ENCODE measurements at places on chromosomes 2 and 18.

DNA sequence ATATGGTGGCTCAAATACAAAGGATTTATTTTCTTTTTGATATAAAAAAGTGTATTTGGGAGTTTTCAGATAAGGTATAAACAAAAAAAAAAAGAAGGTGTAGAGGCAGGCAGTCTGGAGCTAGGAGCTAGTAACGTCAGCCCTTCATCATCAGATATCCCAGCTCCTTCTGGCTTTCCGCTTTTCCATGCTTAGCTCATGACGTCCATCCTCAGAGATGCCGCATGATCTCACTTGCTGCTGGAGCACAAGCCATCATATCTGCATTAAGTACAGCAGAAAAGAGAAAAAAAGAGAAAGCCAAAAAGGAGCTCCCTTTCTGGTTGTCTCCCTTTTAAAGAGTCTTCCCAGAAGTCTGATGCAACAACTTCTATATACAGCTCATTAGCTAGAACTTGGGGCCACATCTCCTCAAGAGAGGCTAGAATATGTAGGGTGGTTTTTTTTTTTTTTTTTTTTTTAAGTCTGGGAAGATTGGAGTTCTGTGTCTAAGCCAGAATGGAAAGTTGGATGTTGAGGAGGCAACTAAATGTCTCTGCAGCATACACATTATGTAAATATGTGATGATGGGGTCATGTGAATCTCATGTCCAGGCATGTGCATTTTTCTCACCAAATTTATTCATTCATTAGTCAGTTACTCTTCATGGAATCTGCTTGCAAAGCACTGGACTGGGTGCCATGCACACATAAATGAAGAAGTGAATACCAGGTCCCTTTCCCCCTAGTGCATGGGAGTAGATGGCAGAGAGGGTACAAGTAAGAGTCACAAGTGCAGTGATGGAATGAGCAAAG, 52.3 kb downstream of the DDX1 start:
- no peak overlapping the region for H3K27ac ChIP-seq
- no peaks in the 10 kb centered on the region for H3K36me3 ChIP-seq
- no peak overlapping the region for H3K4me3 ChIP-seq
- H3K4me1 ChIP-seq: peaks cover 20% of the 10 kb centered on the region

DNA sequence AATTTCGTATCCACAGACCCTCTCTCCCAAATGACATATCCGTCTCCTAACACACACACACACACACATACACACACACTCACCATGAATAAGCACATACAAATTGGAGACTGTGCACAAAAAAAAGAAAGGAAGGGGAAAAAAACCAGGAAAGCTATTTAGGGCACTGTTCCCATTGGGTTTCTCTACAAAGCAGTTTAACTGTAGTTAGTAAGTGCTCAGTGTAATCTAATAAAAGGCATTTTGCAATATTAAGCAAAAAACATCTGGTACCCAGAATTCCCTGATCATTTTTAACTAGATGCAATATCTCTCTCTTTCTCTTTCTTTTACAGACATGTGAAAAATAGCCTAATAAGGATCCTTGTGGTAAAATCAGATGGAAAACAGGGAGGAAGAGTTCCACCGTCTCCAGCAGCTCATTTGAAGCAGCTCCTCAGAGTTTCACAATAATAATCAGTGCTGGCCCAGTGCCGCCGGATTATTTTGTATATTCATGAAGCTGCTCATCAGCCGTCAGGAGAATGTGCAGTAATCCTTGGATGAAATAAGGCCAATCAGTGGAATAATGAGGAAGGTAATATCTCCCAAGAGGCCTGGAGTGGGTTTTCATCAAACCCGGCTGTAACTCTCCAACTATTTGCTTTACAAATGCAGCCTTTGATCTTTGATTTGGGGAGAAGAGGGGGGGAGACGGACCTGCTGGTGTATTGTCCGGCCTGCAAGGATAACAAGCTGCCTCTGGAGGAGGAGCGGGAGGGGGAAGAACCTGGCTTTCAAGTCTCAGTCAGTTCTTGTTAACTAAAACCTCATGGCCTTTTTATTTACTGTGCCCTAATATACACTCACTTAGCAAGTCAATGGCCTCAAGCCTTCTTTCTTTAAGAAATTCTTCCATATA, 227.6 kb upstream of the SMIM21 start:
- no peak overlapping the region for H3K4me3 ChIP-seq
- no peaks in the 10 kb centered on the region for H3K36me3 ChIP-seq
- H3K4me1 ChIP-seq: no peaks in the 10 kb centered on the region
- H3K27me3 ChIP-seq: no peaks in the 10 kb centered on the region

DNA sequence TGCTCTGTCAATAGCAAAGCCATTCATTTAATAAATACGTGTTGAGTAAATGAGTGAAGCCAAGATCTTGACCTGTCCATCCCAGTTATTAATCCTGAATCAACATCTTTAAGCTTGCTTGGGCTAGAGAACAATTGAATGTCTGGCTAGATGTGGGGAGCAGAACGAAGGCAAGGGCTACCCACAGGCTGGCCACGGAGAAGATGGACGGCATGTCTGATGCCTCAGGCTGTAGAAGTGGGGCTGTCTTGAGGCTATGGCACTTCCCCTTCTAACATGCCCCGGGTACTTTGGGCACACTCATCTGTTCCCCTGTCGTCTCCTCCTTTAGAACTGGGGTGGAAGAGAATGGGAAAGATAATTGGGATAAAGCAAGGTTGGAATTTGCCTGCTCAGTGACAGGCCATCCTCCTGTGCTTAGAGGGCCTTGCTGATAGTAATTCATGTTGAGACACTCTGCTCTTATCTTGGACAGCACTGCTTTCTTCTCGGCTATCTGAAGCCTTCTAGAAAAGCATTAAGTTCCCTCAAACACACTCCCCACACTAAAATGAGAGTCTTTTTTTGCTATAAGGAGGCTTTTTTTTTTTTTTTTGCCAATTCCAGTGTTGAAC, 225.7 kb downstream of the MREG start:
- H3K27ac ChIP-seq: no peak overlapping the region
- peaks cover 8% of the 10 kb centered on the region for H3K4me1 ChIP-seq
- H3K36me3 ChIP-seq: no peaks in the 10 kb centered on the region
- no peak overlapping the region for H3K4me3 ChIP-seq

DNA sequence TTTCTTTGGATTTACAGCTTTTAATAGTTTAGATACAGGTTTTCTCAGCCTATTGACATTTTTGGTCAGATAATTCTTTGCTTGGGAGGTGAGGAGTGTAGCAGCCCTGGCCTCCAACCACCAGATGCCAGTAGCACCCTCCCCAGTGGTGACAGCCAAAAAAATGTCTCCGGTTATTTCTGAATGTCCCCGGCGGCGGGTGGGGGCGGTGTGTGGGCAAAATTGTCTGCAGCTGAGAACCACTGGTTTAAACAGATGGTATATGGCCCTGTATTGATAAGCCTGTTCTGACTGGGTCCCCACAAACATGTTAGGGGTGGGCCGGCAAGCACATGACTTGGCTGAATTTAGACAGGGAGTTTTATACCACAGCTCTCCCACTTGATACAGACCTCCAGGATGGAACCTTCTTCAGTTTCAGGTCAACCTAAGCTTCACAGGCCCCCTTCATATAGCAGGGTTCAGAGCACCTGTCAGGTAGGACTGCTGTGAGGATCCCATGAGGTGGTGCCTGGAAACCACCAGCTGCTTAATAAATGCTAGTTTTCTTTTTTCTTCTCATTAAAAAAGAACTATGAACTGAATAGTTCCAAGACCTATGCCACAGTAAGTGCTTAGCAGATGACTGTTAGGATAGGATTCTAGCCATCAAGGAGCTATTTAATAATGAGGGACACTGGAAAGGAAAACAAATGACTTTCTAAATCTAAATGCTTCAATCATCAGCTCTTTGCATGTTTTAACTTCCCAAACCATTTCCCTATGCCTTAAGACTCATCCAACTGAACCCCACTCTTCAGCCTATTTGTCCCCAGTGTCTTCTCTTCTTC, 18.1 kb downstream of the LPIN2 start:
- H3K27ac ChIP-seq: no peak overlapping the region
- no peaks in the 10 kb centered on the region for H3K4me1 ChIP-seq
- H3K36me3 ChIP-seq: no peaks in the 10 kb centered on the region

GRCh38 chr2:153320879-153321278, 157.7 kb downstream of the RPRM start:
- H3K4me3 ChIP-seq: no peak overlapping the region
- DNase-seq: no peak
- no peaks in the 10 kb centered on the region for H3K4me1 ChIP-seq
- H3K36me3 ChIP-seq: no peaks in the 10 kb centered on the region

GRCh38 chr18:58541146-58541788, 87.6 kb downstream of the ALPK2 start:
- H3K4me3 ChIP-seq: no peak overlapping the region
- DNase-seq: peak; percentile 64
- peaks cover 28% of the 10 kb centered on the region for H3K4me1 ChIP-seq
- H3K27ac ChIP-seq: peak overlapping the region; percentile 60
- H3K27me3 ChIP-seq: no peaks in the 10 kb centered on the region

GRCh38 chr2:29724282-29724681, 197.1 kb downstream of the ALK start:
- no peaks in the 10 kb centered on the region for H3K4me1 ChIP-seq
- no peak overlapping the region for H3K4me3 ChIP-seq
- no peak for DNase-seq
- H3K36me3 ChIP-seq: no peaks in the 10 kb centered on the region
- H3K27me3 ChIP-seq: peaks cover 2% of the 10 kb centered on the region

- DNase-seq: no peak
- no peaks in the 10 kb centered on the region for H3K36me3 ChIP-seq
- H3K27ac ChIP-seq: no peak overlapping the region
Observed at GRCh38 chr18:45962866-45963265, 4.3 kb downstream of the EPG5 start.

DNA sequence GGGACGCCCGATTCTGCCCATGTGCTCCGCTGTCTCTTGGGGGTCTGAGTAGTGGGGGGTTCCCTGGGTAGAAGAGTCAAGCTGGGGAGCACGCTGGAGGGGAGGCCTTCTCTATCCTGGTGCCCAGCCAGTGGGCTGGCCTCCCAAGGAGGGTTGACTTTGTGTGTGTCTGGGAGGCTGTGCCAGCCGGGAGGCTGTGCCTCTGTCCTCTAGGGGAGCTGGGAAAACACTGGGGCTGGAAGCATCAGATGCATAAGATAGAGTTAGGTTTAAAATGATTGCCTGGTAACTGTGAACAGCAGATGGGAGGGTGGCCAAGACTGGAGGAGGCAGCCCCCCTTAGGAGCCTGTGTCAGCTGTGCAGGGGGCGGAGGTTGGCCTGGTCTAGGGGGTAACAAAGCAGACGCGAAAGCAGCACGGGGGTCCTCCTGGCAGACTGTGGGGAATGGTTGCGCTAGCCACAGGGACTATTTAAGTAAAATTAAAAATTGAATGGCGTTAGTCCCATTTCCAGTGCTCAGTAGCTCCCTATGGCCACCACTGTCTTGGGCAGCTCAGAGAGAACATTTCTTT, 1.3 kb downstream of the ING5 start:
- H3K27me3 ChIP-seq: no peaks in the 10 kb centered on the region
- DNase-seq: no peak
- H3K36me3 ChIP-seq: peaks cover 21% of the 10 kb centered on the region
- H3K4me1 ChIP-seq: peaks cover 7% of the 10 kb centered on the region
- no peak overlapping the region for H3K27ac ChIP-seq
- H3K4me3 ChIP-seq: peak overlapping the region; percentile 96

- no peak overlapping the region for H3K27ac ChIP-seq
- DNase-seq: no peak
- H3K36me3 ChIP-seq: no peaks in the 10 kb centered on the region
- H3K27me3 ChIP-seq: no peaks in the 10 kb centered on the region
- no peaks in the 10 kb centered on the region for H3K4me1 ChIP-seq
Observed at GRCh38 chr18:59802031-59802430, 97.8 kb upstream of the PMAIP1 start.

GRCh38 chr2:181814057-181814491, 77.5 kb upstream of the ITPRID2 start:
- H3K27me3 ChIP-seq: no peaks in the 10 kb centered on the region
- H3K4me3 ChIP-seq: no peak overlapping the region
- peak overlapping the region; percentile 48 for H3K27ac ChIP-seq
- DNase-seq: peak; percentile 96

DNA sequence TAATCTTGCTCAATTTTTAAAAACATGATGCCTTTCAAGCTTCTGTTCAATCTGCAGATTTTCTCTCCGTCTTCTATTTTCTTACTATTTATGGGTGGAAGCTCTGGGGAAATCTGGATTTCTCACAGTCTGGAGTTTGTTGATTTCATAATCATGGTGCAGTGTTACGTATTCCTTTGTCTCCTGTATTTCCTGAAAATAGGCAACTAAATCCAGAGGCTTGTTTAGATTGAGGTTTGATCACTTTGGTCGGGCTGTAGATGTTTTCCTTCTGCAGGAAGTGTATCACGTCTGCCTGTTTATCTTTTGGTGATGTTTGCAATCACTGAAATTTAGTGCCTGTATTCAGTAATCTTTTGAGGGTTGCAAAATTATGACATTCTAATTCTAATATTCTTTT, 487.7 kb downstream of the LRRTM4 start:
- H3K4me1 ChIP-seq: no peaks in the 10 kb centered on the region
- DNase-seq: no peak
- no peak overlapping the region for H3K27ac ChIP-seq
- no peaks in the 10 kb centered on the region for H3K36me3 ChIP-seq
- H3K4me3 ChIP-seq: no peak overlapping the region

- H3K27ac ChIP-seq: no peak overlapping the region
- no peaks in the 10 kb centered on the region for H3K36me3 ChIP-seq
- DNase-seq: peak; percentile 68
- no peak overlapping the region for H3K4me3 ChIP-seq
- peaks cover 6% of the 10 kb centered on the region for H3K4me1 ChIP-seq
Observed at GRCh38 chr2:113240150-113240914, 38.4 kb downstream of the PAX8 start.

DNA sequence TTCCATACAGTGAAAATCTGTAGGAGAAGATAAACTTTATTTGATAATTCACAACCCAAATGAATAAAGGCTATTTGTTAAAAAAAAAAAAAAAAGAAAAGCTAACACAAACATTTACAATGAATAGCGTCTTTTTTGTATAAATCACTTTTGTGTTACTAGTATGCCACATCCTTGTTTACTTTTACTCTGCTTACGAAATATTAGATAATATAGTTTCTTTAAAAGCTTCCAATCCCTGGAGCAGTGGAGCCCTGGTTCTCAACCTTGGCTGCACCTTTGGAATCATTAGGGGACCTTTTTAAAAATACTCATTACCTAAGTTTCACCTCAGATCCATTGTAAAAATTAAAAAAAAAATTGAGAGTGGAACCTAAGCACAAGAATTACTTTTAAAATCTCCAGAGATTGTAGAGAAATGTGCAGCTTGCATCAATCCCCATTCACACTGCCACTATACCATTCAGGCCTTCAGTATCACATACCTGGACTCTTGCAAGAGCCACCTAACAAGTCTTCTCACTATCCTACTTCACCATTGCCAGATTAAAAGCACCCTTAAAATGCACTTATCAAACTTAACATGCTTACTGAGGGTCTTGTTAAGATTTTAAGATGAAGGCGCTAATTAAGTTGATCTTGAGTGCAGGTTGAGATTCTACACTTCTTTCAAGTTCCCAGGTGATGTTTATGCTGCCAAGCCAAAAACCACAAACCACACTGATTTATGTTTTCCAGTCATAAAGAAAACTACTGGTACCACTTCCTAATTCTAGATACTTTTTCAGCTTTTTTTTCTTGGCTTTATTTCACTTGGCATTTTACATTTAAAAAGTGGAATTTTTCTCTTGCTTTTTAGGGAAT, 59.7 kb upstream of the ZC3H15 start:
- no peaks in the 10 kb centered on the region for H3K4me1 ChIP-seq
- no peak overlapping the region for H3K27ac ChIP-seq
- no peak overlapping the region for H3K4me3 ChIP-seq
- H3K36me3 ChIP-seq: no peaks in the 10 kb centered on the region

GRCh38 chr2:174473796-174474195, 13.0 kb downstream of the GPR155 start:
- no peak for DNase-seq
- H3K4me1 ChIP-seq: peaks cover 3% of the 10 kb centered on the region
- no peaks in the 10 kb centered on the region for H3K27me3 ChIP-seq
- H3K27ac ChIP-seq: no peak overlapping the region

- no peak overlapping the region for H3K27ac ChIP-seq
- no peak overlapping the region for H3K4me3 ChIP-seq
- H3K36me3 ChIP-seq: no peaks in the 10 kb centered on the region
Observed at GRCh38 chr2:225495706-225496105, 96.2 kb downstream of the NYAP2 start.

Data from trophoblast cell (in vitro differentiated cells and primary cell).